Fibroblast of skin of back (primary cell): ENCODE measurements at places on chromosomes 6 and 20.

DNA sequence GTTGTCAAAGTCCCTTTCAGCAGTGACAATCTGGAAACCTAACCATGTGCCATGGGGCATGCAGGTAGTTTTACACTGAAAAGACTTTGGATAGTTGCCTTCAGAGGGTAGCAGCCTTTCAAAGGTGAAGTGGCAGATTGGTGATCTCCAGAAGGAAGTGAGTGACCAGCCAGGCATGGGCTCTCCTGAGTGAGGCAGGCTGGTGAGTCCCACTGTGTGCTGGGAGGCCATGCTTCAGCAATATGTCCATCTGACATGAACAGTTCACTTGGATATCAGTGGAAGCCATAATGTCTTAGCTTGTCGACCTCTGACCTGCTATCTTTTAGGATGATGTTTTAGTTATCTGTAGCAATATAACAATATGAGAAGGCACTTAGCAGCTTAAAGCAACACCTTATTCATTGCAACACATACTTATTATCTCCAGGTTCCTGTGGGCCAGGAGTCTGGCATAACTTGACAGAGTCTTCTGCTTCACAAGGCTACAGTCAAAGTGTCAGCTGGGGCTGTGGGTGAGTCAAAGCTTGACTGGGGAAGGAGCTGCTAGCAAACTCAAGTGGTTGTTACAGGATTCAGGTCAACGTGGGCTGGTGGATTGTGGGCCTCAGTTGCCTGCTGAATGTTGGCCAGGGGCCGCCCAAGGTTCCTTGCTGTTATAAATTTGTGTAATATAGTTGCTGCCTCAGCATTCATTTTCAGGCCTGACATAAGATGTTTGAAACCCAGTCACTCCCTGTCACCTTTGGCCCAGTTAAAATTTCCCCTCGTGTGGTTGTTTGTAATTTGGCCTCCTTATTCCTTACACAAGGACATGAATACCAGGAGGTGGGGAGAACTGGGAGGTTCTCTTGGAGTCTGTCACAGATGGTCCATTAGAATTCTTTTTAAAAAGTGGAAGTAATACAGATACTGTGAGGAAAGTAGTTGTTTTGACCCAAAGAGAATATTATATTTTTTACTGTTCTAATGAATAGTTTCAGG lies 100.2 kb downstream of the UST start:
- no peak for DNase-seq

- DNase-seq: no peak
Measured at GRCh38 chr20:20292472-20292871, 75.4 kb upstream of the INSM1 start.

GRCh38 chr6:14222956-14223355 lies 105.4 kb downstream of the CD83 start:
- no peak for DNase-seq

DNA sequence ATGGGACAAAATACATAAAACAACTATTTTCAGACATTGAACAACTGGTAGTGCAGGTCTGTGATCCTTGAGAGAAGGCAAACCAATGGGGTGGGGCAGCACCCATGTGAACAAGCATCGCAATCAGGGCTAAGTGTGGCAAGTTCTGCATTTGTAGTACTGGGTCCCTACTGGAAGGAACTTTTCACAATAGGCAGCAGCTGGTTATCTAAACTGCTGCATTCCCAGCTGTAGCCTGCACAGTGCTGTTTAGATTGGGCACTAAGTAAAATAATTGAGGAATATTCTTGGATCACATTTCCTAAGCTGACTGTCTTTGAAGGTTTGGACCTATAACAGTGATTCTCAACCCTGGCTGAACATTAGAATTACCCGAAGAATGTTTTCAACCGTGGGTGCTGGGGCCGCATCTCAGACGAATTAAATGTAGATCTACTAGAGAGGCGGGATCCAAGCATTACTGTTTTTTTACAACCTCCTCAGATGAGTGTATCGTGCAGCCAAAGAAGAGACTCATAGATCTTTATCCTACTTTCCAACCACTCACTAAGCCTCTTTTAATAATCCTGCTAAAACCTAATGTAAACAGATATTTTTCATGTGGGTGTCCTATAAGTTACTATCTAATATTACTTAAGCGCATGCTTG lies 12.4 kb upstream of the MAP3K4 start:
- DNase-seq: no peak

DNA sequence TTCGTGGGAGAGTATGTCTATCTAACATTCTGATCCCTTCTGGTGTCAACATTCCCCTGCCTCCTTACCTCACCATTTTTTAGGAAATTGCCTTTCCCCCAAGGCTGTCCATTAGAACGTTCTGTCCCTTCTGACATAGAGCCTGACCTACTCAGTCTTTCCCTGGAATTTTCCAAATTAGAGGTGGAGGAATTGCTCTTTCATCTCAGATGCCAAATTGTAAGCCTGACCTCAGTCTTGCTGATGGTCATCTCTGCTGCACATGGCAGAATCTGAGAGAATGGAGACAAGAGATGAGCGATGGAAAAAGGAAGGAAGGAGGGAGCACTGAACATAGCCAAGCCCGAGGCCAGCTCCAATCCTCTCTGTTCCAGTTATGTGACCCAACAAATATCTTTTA lies 5.4 kb upstream of the GCM1 start:
- no peak for DNase-seq
